Activated CD4-positive, alpha-beta T cell treated with anti-CD3 and anti-CD28 coated beads, Interleukin-2, amount 10 ng/mL, durations not matched to agents 7 days and 5 days (primary cell): ENCODE measurements at places on chromosomes 2 and 18.

DNA sequence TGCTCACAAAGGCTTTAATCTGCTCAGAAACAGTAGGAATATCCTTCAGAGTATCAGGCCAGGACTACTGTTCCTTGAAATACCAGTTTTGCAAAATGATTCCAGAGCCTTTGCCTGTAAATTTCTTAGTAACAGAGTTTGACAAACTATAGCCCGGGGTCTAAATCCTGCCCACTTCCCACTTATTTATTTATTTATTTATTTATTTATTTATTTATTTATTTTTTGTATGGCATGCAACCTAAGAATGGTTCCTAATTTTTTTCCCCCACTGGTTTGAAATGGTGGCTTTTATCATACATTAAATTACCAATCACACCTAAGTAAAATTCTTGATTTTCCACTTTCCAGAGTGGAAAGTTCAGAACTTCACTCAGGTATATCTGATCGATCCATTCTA is 45.6 kb downstream of the KCNG3 start:
- no peak for DNase-seq

GRCh38 chr18:65425366-65425765 is 325.4 kb upstream of the CDH7 start:
- DNase-seq = no peak

GRCh38 chr2:67845621-67846369 is 217.0 kb downstream of the C1D start:
- DNase-seq = no peak

GRCh38 chr18:28032177-28032576 is 144.8 kb downstream of the CDH2 start:
- no peak for DNase-seq

- no peak for DNase-seq
Observed at GRCh38 chr18:3104190-3105054, 91.5 kb upstream of the LPIN2 start.

DNA sequence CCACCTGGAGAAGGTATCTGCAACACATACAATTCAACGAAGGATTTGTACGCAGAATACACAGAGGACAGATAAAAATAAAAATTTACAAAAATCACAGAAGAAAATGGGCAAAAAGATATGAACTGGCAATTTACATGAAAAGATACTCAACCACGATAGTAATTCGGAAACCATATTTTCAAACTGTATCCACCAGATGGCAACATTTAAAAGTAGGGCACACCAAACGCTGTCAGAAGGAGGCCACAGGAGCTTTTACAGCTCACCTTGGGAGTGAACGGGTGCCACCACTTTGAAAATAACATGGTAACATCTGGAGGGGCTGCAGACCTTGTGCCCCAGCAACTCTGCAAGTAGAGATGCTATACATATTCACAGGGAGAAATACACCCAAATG is 9.8 kb downstream of the KIF1A start:
- no peak for DNase-seq

DNA sequence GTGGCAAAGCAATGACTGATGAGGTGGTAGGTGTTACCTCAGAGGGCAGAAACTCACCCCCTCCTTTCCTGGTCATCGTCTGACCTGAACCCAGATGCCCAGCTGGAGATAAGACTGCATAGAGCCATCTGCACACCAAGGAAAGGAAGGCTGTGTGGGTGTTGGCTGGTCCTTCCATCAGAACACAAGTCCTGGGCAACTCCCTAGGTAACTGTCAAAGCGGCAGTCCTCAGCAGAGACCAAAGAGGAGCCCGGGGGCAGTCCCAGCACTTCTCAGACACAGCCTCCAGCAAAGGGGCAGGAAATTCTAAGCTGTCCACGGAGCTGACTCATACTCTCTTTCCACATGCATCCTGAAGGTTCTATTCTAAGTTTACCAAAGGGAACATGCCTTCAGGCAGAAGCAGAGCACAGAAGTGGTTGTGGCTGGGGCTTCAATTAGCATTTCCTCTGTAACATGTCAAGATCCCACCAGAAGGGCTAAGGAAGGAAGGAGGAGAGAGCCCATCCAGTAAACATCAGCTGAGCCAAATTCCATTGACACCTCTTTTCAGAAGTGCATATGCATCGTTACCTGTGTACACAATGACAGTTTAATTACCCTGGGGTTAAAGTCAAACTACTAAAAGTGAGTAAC is 54.7 kb downstream of the SPRED2 start:
- no peak for DNase-seq

DNA sequence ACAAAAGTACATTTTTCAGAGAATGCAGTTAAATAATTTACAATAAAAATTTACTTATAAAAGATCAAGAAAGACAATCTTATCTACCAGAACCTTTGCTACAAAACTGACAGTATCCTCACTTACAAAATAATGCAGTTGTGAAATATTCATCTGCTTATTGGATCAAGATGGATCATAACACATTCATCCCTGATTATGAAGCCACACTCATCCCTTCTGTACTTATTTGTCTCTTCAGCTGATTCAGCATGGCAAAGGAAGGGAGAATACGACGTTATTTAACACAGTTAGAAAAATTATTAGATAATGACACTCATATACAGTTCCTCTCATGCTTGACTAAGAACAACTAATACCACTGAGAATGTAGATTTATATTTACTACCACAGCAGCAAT is 46.4 kb downstream of the TCF4 start:
- no peak for DNase-seq

GRCh38 chr2:159982842-159983785 is 79.3 kb downstream of the PLA2R1 start:
- DNase-seq = no peak

GRCh38 chr2:71558300-71559051 is 105.1 kb downstream of the DYSF start:
- no peak for DNase-seq

GRCh38 chr2:180829836-180830235 is 150.6 kb upstream of the UBE2E3 start:
- DNase-seq = no peak

DNA sequence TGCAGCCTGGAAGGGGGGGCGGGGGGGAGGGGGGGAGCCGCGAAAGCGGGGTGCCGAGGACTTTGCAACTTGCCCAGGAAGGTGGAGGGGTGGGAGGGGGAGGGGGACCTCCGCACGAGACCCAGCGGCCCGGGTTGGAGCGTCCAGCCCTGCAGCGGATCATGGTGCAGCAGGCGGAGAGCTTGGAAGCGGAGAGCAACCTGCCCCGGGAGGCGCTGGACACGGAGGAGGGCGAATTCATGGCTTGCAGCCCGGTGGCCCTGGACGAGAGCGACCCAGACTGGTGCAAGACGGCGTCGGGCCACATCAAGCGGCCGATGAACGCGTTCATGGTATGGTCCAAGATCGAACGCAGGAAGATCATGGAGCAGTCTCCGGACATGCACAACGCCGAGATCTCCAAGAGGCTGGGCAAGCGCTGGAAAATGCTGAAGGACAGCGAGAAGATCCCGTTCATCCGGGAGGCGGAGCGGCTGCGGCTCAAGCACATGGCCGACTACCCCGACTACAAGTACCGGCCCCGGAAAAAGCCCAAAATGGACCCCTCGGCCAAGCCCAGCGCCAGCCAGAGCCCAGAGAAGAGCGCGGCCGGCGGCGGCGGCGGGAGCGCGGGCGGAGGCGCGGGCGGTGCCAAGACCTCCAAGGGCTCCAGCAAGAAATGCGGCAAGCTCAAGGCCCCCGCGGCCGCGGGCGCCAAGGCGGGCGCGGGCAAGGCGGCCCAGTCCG is 540 bp downstream of the SOX11 start:
- no peak for DNase-seq

DNA sequence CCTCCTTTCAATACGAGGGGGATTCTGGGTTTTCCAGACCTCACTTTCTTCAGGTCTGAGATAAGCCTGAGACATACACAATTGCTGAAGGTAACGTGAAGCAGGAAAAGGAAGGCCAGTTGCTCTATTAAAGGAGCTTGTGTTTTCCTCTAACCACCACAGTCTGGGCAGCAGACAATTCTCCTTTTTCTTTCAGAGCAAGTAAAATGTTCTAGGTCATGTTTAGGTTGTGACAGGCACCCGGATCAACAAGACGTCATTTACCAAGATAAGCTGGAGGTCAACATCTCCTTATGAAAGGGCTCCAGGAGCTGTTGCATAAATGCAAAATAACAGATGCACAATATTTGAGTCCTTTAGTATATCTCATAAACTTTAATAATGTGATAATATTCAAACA is 148.1 kb downstream of the SLC8A1 start:
- DNase-seq = no peak

DNA sequence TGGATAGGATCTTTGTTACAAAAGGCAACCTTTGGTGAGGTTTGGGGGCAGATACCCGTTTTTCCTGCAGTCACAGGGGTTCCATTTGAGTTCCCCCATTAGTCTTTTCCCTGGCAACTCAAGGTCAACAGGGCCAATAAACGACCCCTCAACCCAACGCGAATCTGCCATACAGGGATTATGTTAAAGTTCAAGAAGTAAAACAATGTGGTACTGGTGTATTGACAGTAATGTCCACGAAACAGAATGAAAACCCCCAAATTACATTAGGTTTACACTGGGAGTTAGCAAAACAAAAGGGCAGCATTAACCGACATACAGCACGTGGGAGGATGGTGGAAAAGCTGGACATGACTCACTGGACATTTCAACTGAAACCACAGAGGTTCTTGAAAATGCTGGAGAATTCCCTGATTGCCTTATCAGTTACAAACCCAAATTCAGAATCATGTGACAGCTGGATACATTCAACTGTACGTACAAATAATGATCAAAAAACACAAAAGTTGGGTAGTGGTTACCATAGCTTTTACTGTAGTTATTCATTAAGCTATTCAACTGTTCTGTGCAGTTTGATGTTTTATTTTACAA is 4.9 kb upstream of the IMP4 start:
- DNase-seq = no peak

DNA sequence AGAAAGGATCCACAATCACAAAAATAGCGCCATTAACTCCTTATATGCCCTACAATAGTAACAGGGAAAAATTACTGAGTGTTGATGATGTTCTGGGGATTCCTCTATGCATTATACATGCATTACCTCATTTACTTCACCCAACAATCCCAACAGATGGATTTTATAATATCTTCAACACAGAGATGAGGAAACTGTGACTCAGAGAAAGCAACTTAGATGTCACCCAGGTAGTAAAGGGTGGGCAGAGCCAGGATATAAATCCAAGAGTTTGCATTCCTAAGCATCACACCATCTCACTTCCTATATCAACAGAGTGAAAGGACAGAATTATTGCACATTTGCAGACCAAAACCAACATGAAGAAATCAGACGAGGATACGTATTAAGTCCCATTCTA is 144.2 kb downstream of the TCF4 start:
- no peak for DNase-seq

- no peak for DNase-seq
Observed at GRCh38 chr2:105256431-105257047, 15.0 kb downstream of the GPR45 start.

GRCh38 chr18:2625217-2625616 is 30.3 kb upstream of the SMCHD1 start:
- no peak for DNase-seq

DNA sequence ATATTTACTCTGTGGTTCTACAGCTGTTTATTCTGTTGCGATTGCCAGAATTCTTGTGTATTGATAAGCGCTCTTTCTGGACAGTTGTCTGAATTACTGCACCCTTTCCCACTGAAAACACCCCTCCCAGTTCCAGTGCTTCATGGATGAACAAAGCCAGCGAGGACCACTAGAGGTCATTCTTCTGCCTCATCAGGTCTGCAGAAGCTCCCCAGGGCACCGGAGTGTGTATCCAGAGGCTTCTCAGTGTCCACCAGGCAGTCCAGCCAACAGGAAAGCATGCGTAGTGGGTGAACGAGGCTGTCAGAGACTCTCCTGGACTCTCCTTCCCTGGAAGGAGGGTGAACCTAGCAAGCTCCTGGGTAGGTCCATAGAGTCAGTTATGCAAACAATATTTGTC is 40.6 kb upstream of the INHBB start:
- DNase-seq = no peak

- no peak for DNase-seq
Observed at GRCh38 chr18:58559427-58560186, 69.3 kb downstream of the ALPK2 start.

DNA sequence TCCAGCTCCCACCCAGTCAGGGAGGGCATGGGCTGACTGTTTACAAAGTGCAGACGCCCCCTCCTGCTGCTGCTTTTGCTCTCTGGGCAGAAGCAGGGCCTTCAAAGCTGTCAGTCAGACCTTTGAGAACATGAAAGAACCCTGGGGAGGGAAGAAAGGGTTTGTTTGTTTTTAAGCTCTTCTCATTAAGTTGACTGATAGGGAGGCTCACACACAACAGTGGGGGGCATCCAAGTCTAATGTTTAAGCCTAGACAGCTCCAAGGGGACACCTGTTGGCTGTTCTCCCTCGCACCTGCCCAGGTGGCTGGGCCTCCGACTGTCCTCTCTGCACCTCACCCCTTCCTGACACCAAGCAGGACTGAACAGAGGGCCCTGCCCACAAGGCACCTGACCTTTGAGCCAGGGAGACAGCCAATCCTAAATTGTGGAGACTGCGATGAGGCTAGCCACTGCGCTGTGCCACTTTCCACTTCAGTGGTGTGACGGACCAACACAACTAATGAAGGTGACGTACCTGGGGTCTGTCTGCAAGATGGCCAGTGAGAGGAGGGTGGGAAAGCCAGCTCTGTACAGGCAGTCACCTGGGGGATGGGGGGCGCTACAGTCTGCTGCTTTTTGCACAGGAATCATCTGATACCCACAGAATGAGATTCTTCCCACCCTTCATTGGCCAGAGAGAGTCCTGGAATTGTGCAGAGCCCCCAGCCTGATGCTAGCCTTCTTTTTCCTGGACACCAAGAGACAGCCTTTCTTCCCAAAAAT is 16.3 kb downstream of the ST6GAL2 start:
- DNase-seq = no peak

DNA sequence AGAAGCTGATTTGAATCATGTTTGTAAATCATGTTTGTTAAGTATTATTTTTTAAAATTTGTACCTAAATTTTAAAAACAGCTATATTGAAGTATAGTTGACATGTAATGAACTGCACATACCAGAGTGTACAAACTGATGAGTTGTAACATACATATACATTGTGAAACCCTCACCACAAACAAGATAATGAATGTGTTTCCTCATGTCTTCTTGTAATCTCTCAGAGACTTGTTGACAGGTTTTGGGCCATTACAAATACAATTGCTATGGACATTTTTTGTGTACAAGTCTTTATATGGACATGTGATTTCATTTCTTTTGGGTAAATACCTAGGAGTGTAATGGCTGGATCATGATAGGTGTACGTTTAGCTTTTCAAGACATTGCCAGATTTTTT is 21.5 kb downstream of the WDR43 start:
- no peak for DNase-seq

- no peak for DNase-seq
Observed at GRCh38 chr2:177257471-177257870, 7.1 kb downstream of the NFE2L2 start.
